ENCODE measurements at places on chromosomes 7 and 10.

DNA sequence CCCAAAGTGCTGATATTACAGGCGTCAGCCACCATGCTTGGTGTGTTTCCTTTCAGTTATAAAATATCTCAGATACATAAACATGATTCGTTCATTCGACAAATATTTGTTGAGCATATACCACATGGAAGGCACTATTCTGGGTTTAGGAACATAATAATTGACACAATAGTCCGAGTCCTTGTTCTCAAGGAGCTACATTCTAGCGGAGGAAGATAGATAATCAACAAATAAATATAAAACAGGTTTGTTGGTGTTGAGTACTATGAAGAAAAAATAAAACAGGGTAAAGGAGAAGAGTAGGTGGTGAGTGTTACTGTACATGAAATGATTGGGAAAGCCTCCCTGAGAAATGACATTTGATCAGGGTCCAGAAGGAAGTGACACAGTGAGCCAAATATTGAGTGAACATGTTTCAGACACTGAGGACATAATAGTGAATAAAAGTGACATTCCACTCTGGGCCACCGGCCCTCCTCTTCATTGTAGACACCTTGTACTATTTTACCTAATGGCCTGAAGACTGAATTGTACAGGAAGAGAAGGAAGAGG lies 6.9 kb upstream of the HILPDA start:
- DNase-seq: no peak

DNA sequence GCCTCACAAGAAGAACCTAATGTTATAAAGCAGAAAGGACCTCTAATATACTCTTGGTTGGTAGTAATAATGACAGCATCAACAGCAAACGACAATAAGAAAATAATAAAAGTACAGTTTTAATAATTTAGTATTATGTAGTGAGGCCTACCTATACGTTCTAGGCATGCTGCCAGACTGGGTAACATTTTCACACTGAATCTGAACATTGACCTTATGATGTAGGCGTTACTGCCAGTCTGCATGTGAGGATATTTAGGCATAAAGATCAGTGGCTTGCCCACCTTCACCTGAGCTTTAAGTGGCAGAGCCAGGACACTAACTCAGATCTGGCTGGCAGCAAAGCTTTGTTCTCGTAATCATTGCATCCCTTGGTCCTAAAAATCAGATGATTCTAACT lies 2.5 kb downstream of the FGL2 start:
- DNase-seq: no peak

- no peak for DNase-seq
These were observed 2.0 kb upstream of the OPALIN start for GRCh38 chr10:96360766-96361165.

DNA sequence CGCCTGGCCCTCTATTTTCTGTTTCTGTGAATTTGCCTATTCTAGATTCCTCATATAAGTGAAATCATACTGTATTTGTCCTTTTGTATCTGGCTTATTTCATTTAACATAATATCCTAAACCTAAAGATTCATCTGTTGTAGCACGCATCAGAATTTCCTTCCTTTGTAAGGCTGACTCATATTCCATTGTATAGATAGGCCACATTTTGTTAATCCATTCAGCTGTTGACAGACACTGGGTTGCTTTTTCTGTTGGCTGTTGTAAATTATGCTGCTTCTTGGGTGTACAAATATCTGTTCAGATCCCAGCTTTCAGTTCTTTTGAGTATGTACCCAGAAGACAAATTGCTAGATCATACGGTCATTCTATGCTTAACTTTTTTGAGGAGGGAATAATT lies 28.8 kb upstream of the CUL1 start:
- no peak for DNase-seq

DNA sequence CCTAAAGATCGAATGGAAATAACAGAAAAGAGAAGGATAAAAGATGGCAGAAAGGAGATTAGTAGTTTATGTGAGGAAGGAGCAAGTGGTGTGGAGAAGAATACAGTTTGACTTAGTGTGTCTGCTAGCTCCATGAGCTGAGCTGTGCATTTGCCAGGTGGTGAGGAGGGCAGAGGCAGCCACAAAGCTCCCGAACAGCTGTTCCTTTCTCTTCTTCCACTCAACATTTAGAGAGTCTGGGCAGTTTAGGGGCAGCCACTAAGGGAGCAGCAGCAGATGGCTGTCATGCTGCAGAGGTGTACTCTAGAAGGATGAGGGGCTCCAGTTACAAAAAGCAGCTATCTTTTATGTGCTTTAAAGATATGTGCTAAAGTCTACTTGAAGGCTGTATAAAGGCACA lies 674.4 kb downstream of the GRM8 start:
- no peak for DNase-seq

DNA sequence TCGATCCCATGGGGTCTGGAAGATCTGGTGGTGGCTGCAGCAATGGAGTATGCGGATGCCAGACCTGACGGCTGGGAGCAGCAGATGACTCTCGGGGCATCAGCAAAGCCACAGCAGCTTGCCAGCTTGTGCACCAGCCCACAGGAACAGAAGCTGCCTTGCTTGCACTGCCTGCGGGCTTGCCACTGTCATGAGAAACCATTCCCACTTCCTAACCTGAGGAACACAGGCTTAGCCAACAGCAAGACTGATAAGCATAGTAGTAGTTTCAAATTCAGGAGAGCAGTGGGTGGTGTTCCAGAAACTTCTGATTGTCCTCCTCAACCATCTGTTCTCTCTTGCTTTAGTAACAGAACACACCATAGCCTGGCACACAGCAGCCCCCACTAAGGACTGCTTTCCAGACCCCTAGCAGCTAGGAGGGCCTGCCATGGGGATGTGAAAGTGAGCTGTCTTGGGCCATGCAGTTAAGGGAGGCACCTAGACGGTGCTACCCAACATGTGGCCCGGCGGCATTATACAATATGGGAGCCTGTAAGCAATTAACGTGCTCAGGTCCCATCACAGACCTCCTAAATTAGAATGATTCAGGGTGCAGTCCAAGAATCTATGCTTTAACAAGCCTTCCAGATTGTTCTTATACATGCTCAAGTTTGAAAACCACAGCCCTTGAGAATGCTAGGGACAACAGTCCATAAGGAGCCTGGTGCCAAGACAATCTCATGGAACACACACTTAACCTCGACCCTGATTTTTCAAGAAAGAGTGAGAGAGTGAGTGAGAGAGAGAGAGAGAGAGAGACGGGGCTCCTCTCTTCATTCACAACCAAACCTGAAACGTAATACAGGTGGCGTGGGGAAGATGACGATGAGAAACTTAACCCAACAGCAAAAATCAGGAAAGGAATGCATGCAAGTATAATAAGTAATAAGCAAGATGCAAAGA lies 7.1 kb downstream of the ANXA11 start:
- no peak for DNase-seq

- DNase-seq: no peak
These were observed 90.3 kb downstream of the DOCK4 start for GRCh38 chr7:112115880-112116279.
